Suppressor macrophage treated with lipopolysaccharide for 1 hour (primary cell): ENCODE measurements at places on chromosomes 2 and 18.

DNA sequence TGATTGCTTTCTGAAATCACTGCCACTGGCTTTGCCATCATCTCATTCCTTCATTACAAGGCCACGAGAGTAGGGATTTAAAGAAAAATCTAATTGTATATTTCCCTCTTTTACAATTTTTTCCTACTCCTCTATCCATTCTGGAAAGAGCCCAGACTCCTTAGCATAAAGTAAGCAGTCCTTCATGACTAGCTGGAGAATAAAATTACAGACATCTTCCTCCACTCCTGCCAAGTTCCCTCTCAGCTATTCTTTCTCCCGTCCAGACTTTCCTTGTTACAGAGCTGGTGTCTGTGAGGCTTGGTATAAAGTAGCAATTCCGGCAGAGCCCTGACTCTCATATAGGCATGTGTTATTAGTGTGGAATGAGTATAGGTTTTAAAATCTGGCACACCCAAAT is 806.8 kb downstream of the PLCL1 start:
- no peak for DNase-seq

DNA sequence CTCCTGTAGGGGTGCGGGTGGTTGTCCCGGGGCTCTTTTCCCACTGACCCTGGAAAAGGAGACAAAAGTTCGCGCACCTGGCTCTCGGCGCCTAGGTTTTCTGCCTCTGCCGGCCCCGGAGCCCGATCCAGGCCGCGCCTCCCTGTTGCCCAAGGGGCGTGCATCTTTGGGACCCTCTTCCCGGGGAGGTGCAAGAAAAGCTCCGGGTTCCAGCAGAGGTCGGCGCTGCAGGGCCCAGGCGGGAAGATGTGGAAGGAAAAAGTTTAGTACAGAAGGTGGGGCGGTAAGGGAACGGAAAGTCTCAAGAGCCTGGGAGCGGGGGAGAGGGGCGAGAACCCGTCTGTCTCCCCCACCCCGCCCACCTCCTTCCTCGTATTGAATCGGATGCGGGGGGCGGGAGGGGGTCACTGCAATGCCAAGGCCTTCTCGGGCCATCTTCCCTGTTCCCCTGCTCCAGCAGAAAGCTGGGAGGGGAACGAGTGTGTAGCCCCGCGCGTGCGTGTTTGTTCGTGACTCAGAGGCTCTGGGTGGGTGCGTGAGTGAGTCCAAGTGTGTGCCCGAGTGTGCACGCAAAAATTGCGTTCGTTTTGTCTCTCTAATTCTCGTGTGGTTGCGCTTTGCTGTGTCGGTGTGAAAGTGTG is 6.3 kb upstream of the EN1 start:
- peak; percentile 33 for DNase-seq

- DNase-seq, result no peak
Measured at GRCh38 chr2:237405006-237405559, 8.9 kb downstream of the COL6A3 start.

GRCh38 chr2:159285433-159285832 is 1.1 kb downstream of the WDSUB1 start:
- DNase-seq, result no peak

DNA sequence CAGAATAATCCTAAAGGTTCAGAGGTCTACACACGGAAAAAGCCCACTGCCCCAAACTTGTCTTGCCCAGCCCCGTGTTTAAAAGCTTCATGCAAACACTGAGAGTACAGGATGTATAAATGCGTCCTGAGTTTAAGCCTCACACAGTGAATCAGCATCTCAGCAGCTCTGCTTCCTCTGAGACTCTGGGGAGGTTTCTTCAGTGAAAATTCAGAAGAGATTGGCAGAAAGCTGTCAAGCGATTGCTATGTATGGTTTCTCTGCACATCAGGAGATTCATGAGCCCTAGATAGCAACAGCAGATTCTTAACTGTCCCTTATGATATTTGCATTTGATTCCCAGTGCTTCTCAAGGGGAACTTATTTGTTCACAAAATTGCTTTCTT is 27.1 kb downstream of the CRACDL start:
- DNase-seq, result no peak

DNA sequence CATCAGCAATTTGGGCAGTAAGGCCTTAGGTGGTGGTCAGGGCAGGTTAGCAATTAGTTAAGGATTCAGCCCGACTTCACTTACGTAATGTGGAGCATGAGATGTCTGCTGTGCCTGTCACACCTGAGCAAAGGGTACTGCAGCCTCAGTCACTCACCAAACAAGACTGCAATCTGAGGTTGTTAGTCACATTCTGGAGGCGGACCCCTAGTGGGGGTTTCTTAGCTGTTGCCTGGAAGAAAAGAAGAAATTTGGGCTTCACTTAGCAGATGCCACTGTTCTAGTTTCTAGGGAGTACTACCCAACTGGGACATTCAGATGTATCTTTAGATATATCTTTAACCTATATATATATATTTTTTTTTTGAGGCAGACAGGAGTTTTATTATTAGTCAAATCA is 529.9 kb downstream of the SLC4A3 start:
- DNase-seq, result no peak

DNA sequence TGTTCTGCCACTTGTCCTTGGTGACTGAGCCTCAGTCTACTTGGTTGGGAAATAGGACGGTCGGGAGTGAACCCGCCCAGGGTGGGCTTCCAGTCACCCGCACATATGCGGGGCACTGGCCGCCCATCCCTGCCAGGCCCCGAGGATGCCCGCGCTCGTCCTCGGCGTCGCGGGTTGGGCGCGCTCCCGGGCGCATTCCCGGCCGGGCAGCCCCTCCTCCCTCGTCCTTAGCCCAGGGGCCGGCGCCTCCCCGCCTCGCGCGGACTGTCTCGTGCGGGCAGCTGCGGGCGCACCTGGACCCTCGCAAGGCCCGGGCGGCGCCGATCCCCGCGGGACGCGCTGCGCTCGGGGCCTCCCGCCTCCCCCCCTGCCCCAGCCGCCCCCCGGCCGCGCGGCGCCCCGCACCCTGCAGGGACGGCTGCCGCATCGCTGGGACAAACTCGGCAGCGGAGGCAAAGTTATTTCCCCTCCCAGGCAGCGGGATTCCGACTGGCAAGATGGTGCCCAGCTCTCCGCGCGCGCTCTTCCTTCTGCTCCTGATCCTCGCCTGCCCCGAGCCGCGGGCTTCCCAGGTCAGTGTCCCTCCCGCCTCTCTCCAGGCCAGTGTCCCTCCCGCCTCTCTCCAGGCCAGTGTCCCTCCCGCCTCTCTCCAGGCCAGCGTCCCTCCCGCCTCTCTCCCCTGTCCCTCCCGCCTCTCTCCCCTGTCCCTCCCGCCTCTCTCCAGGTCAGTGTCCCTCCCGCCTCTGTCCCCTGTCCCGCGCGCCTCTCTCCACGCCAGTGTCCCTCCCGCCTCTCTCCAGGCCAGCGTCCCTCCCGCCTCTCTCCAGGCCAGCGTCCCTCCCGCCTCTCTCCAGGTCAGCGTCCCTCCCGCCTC is at the start of gene FBLN7:
Gene FBLN7 (plus strand): TSS at position 227 of the 874 bp plus-strand sequence. CDS start 271 bp downstream, at position 498.
- DNase-seq, result peak; percentile 21

DNA sequence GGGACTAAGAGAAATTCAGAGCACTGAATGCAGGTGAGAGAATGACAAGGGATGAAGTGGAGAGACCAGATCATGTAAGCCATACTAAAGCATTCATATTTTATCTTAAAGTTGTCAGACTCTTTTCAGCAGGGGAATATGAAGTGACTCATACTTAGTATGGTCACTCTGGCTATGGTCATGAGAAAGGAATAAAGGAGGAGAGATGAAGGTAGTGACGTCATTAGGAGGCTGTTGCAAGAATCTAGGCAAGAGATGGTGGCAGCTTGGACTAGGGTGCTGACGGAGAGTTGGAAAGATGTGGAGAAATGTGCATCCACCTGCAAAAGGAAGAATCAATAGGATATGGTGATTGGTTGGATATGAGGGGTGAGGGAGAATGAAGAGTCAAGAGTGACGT is 203.2 kb upstream of the ACVR2A start:
- DNase-seq, result peak; percentile 92

DNA sequence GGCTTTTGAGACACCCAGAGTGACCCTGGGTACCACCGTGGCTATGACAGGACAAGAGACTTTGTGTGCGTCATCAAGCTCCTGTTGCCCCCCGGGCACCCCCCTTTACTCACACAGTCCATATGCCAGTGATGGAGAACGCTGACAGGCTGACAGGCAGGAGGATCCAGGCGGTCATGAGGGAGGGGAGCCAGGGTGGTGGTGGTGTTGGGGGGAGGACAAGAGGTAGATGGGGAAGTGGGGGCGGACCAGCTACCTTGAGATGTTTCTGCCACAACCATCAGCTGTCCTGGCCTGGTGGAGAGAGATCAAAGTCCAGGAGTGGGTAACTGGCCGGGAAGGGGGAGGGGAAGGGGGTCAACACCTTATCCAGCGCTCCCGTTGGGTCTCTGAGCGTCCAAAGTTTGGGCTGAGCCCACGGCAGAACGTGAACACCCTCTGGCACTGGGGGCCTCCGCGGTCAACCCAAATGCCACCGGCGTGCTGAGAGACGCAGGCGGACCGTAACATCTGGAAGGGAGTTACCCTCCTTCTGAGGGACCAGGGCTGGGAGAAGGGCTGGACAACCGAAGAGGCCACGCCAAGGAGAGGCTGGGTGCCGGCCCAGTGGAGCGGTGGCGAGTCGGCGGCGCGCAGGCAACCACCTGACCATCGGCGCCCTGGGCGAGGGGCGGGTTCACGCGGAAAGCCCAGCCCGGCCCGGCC is 575 bp downstream of the TMEM150A start:
- peak; percentile 80 for DNase-seq

DNA sequence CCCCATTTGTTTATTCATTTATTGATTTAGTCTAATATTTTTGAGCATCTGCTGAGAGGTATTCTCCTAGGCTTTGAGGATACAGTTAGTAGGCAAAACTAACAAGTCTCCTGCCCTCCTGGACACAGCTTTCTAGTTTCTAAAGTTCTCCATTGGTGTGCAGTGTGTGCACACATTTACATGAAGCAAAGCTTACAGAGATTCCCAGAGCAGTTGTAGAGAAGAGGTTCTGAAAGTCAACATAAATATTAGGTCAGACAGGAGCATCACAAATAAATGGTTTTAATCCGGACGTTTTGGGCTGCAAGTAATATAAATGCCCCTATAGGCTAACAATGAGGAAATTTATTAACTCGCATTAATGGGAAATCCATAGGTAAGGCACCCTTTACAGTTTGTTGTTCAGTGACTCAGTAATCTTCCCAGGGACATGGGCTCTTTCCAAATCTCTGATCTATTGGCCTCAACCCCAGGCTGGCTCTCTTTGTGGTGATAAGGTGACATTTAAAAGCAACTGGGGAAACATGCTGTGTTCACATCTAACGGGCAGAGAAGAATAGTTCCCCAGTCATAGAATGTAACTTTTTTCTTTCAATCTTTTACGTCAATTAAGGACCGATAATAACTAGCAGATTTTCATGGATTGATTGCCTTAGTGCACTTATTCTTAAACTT is 407.2 kb downstream of the PTPRM start:
- DNase-seq, result no peak

GRCh38 chr18:7604361-7604760 is 37.2 kb downstream of the PTPRM start:
- no peak for DNase-seq

- peak; percentile 46 for DNase-seq
Measured at GRCh38 chr2:224973112-224974016, 68.9 kb downstream of the DOCK10 start.

- DNase-seq, result peak; percentile 30
Measured at GRCh38 chr2:172484253-172484652, 56.9 kb downstream of the ITGA6 start.

GRCh38 chr2:96895746-96896651 is 26.1 kb upstream of the SEMA4C start:
- DNase-seq, result no peak

DNA sequence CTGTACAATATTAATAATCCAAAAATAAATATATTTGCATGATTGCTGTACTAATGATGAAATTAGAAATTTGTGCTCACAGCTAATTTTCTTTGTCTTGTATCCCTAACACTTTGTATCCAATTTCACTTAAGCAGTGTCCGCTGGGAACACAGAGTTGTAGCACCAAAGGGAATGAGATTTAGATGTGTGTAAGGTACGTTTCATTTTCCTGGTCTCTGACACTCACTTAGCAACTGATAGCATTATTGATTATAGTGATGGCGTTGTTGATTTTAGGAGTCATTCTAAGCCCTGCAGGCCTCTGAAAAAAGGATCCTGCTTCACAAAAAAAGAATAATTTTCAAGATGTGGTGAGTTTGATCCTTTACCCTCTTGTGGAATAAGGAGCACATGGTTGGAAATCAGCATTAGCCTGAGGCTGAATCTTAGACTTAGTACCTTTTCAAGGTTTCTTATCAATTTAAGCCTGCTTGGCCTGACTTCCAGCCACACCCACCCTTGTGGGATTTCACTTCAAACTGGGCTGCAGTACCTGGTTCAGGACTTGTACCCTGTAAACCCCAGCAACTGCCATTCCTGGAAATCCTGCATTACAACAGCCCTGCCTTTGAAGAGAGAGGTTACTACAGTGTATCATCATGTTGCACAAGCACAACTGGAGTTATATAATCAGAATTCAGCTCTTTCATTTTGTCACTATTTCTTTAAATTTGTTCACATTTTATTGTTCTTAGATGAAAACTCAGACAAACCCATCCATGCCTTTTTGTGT is 116.2 kb downstream of the RND3 start:
- DNase-seq, result no peak

DNA sequence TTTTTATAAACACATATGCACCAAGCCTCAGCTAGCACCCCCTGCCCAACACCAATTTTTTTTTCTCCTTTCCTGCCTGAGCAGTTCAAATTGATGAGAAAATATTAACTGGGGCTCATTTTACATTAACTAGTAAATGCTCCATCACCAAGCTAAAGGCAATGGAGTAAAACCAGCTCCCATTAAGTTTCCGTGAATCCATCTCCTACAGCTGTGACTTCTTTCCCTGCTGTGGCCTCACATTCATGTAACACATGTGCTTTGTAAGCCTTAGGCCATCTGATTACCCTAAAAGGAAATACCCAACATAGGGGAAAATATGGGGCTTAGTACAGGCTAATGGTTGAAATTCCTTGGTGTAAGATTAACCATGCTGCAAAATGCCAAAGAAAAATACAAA is 60.8 kb downstream of the DNER start:
- DNase-seq, result no peak
